ENCODE measurements at places on chromosomes 2 and 18.

GRCh38 chr2:126543081-126543480 is 112.9 kb upstream of the GYPC start:
- DNase-seq, result peak; percentile 8

DNA sequence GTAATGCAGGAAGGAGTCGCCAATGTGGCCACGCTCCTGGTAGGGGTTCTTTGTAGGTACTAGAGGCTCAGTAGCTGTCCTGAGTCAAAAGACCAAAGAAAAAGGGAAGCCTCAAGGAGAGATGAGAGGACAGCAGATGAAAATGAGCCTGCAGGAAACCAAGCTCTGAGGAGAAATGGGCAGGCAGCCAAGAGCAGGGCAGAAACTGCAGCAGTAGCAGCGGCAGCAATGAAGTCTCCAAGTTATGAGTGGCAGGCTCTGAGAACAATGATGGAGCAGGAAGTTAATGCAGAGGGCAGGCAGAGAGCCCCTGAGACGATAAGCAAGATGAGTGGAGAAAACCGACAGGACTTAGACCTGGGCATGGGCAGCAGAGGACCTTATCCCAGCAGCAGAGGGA is 48.2 kb upstream of the TMEM200C start:
- DNase-seq, result peak; percentile 4

DNA sequence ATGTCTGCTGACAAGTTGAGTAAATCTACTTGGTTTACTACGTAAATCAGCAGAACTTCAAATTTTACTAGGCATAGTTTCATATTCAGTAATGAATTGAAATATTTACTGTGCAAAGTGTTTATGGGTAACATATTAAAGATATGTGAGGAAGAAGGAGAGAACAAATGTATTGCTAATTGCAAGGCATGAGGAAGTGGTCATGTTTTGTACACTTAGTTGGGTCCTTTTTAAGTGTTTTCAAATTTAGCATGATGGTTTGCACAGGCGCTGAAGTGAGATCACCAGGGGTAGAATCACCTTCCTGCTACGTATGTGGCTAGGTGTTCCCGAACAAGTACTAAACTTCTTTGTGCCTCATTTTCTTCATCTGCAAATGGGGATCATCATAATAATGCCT is 1534.4 kb downstream of the LRP1B start:
- no peak for DNase-seq

DNA sequence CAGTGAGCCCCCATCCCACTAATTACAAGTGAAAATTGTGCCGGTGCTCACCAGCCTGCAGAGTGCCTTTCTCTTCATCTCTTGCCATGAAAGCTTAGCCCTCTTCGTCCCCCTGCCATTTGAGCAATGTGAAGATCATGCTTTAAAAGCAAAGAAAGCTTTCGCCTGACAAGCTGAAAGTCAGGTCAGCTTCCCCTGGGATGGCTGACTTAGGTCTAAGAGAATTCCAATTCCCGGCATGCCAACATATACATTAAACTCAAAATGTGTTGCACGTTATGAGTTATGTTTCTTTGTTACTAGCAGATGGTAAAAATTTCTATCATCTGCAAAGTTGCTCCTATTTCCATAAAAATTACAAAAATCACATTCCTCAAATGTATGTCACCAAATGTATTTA is 129.8 kb downstream of the AFF3 start:
- no peak for DNase-seq

DNA sequence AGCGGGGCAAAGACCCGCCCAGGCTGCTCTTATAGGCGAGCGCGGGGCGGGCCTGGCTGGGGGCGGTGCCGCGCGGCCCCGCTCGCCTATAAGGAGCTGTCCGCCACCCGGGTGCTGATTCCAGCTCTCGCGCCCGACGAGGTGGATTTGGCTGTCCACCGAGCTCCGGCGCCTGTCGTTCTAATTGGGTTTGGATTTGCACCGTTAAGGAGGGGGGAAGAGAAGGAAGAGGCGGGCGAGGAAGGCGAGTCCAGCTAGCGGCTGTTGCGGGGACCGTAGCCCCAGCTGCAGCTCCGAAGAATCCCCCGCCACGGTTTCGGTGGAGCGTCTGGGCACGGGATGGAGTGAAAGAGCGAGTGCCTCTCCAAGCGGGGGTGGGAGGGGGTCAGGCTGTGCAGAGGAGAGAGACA is at the start of gene CNTNAP5:
Gene CNTNAP5 (plus strand): TSS at position 117 of the 410 bp plus-strand sequence. CDS start 364 bp downstream, outside the sequence.
- peak; percentile 51 for DNase-seq

DNA sequence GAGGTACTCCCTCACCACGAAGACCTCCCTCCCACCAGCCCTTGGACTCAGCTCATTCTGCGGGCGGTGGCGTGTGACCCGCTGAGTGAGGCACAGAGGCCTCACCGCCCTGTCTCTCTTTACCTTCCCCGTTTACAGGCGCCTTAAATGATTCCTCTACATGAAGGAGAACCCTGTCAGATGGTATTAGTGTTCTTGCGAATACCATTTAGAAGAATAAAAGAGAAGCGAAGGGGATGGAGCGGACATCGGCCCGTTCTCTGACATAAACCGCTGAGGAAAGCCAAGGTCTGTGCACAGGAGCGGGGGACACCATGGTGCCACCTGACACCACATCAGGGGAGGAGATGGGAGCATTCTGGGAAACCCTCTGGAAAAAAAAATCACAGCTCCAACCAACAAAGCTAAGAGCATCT is 179.8 kb downstream of the HDAC4 start:
- DNase-seq, result no peak

GRCh38 chr2:151654891-151655290 is 79.4 kb downstream of the NEB start:
- no peak for DNase-seq

DNA sequence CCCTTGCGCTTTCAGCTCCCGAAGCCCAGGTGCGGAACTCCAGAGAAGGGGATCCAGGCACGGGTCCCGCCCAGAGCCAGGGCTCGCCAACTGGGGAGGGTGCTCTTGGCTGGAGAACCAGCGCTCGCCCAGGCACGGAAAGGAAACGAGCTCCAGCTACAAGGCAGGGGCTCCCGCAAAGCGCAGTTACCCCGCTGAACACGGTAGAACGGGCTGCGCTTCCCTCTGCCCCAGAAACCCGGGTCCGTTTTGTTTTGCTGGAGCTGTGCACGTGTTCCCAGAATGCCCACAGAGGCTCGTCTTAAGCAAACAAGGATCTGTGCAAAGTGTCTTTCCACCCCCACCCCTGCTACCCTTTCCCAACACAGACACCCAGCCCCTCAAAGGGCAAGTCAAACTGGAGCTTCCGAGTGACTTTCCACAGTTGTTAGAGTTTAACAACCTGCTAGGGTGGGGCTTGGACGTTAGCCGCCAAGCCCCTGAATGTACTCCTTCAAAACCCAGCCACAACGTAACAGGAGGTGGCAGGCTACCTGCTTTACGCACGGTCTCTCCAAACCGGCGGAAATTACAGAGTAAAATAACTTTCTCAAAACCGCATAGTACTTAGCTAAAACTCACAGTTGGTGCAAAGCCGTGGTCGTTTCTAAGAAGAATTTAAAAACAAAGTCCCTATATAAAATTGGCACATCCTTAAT is 775 bp downstream of the RNF125 start:
- peak; percentile 20 for DNase-seq

DNA sequence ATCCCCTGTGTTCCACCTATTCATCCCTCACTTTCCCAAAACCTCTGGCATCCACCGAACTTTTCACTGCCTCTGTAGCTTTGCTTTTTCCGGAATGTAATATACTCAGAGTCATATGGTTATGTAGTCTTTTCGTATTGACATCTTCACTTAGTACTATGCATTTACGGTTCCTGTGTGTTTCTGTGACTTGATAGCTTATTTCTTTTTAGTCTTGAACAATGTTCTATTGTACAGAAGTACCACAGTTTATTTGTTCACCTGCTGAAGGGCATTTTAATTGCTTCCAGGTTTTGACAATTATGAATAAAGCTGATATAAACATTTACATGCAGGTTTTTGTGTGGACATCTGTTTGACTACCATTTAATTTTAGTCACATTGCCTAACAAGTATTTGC is 154.7 kb upstream of the DOK6 start:
- DNase-seq, result peak; percentile 96

- DNase-seq, result no peak
Measured at GRCh38 chr18:37701967-37702366, 136.4 kb upstream of the CELF4 start.

GRCh38 chr2:52368141-52368540 is 1336.2 kb upstream of the NRXN1 start:
- no peak for DNase-seq

- DNase-seq, result peak; percentile 29
Measured at GRCh38 chr2:174771631-174772471, 7.6 kb upstream of the CHRNA1 start.

- no peak for DNase-seq
Measured at GRCh38 chr2:195356026-195356425, 301.0 kb upstream of the SLC39A10 start.

GRCh38 chr2:130912471-130912870 is 75.8 kb downstream of the ARHGEF4 start:
- no peak for DNase-seq

GRCh38 chr2:72981536-72981935 is 64.2 kb downstream of the EMX1 start:
- peak; percentile 1 for DNase-seq

- DNase-seq, result no peak
Measured at GRCh38 chr2:181552808-181553207, 95.6 kb downstream of the ITGA4 start.

DNA sequence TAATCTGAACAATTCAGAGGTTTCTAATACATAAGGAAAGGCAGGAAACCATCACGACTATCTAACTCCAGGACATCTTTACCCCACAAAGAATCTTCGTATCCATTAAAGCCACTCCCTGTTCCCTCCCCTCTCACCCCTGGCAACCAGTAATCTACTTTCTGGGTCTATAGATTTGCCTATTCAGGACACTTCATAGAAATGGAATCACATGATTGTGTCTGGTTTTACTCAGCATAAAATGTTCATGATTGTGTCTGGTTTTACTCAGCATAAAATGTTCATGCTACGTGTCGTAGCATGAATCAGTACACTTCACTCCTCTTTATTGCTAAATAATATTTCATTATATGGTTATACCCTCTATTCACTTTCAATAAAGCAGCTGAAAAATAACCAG is 11.6 kb downstream of the FECH start:
- no peak for DNase-seq

- no peak for DNase-seq
Measured at GRCh38 chr2:71700041-71700657, 246.8 kb downstream of the DYSF start.

- DNase-seq, result no peak
Measured at GRCh38 chr2:84999553-84999955, 28.6 kb downstream of the KCMF1 start.

GRCh38 chr2:15923597-15923996 is 16.8 kb upstream of the MYCN start:
- DNase-seq, result no peak

DNA sequence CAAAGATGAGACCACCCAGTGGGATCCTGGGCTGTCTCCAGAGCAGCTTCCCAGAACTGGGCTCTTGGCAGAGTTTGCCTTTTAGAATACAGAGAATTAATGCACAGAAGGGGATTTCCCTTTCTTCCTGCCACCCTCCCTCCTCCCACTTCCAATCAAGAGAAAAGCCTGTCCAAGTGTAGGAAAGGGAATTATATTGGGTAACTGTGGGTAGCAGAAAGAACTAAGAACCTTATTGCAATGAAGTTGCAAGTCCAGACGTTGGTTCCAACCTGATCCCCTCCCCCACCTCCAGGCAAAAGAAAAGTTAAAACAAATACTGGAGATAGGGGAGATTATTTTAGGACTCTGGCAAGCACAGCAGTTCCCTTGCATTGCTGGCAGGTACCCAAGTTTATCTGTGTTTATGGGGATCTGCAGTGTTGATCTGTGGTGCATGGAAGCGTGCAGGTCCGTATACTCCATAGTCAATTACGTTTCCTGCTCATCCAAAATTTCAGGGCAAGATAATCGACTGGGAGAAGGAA is 114.3 kb downstream of the PRKCE start:
- no peak for DNase-seq

GRCh38 chr2:231666171-231667095 is 41.9 kb upstream of the PTMA start:
- DNase-seq, result no peak

- DNase-seq, result no peak
Measured at GRCh38 chr18:80202264-80202998, 44.9 kb downstream of the PARD6G start.

DNA sequence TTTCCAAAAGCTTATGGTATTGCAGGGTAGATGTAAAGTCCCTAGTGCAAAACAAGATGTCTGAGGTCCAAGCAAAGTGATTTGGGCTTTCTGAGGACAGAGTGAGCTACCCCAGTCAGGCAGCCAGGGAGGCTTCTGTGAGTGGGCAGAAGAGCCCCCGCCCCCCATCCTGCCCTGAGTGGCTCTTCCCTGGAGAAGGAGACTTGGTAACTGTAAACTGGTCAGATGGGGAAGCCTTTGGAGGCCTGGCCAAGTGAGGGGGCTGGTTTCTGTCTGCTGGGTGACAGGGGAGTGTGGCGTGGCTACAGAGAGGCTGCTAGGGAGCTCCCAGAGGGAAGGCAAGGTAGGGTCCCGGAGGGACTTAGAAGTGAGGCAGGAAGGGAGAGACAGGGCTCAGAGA is 181.3 kb upstream of the HAAO start:
- DNase-seq, result no peak

DNA sequence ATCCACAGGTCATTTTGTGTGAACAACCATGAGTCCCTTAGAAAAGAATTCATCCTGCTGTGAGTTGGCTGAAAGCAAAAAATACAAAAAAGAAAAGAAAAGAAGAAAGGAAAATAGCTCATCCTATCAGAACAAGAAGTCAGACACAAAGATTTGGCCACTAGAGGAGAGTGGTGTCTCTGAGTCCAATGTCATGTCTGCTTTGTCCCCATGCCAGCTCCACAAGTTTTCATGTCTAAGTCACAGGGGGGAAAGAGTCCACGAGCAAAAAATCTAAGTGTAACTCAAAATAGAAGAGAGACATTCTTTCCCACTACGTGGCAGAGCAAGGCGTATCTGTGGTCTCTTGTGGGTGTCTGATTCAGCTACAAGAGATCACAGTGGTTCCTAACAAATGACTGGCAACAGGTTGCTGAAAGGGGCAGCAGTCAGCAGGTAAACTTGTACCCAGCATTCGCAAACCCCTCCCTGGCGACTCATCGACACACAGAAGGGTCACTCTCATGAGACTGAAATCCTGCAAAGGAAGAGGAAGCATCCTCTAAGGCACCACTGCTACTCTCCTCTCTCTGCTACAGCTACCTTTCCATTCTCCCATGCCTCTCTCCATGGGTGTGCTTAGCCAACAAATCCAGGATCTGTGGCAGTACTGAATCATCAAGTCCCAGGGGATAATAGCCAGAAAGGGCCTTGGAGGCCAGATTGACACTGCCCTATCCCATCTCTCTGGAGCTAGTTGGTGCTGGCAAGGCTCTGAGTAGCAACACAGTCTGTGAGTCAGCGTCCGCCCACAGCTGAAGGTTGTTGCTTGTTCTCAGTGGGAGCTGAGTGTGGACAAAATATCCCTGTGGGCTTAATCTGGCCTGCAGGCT is 123.0 kb upstream of the SLC39A10 start:
- DNase-seq, result no peak

DNA sequence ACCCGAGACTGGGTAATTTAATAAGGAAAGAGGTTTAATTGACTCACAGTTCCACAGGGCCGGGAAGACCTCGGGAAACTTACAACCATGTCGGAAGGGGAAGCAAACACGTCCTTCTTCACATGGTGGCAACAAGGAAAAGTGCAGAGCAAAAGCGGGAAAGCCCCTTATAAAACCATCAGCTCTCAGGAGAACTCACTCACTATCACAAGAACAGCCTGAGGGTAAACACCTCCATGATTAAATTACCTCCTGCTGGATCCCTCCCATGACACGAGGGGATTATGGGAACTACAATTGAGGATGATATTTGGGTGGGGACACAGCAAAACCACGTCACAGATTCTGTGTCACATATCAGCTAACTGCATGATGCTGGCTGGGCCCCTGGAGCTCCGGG is 11.4 kb downstream of the TCF23 start:
- DNase-seq, result no peak

- DNase-seq, result no peak
Measured at GRCh38 chr18:44229693-44230108, 451.0 kb upstream of the SETBP1 start.
